ENCODE measurements at places on chromosomes 2 and 18.

DNA sequence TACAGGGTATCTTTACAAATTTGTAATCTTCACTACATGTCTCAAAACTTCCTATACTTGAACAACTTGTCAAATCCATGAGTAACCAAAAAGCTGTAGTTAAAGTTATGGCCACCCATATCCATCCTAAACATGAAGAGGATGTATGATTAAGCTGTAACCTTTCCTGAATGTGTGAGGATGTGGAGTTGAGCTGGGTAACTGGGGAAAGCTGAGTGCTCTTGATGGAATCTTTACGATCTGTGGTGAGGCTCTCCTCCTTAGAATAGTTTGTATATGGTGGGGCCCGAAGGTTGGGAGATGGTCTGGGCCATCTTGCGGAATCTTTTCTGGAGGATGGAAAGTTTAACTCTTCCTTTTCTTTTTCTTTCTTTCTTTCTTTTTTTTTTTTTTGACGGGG is 29.4 kb downstream of the DPP4 start:
- DNase-seq, result no peak

- no peak for DNase-seq
Measured at GRCh38 chr2:240762971-240763370, 57.0 kb downstream of the KIF1A start.

- peak; percentile 13 for DNase-seq
Measured at GRCh38 chr18:74896390-74896991, 298.8 kb downstream of the ZNF407 start.

- DNase-seq, result peak; percentile 68
Measured at GRCh38 chr2:195531754-195532153, 125.3 kb upstream of the SLC39A10 start.

DNA sequence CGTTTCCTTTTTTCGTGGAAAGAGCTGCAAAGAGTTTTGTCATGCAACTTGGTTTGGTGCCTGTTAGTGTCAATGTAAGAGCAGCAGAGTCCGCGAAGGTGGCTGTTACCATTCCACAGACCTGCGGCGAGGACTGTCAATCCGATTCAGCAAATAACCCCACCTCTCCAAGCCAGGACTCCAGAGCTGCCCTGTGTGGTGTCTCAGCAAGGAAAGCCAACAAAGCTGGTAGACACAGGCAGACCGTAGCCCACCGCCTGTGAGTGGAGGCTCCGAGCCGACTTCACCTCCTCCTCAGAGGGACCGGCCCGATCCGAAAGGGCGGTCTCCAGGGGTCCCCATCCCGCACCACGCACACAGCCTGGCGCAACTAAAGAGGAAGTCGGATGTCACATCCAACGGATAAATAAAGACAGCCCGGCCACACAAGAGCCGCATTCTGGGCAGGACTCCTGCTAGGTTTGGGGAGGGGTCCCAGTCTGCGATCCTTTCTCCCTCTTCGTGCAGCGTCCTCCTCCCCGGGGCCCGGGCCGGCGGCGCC is 819 bp downstream of the ANKRD44 start:
- DNase-seq, result peak; percentile 33

DNA sequence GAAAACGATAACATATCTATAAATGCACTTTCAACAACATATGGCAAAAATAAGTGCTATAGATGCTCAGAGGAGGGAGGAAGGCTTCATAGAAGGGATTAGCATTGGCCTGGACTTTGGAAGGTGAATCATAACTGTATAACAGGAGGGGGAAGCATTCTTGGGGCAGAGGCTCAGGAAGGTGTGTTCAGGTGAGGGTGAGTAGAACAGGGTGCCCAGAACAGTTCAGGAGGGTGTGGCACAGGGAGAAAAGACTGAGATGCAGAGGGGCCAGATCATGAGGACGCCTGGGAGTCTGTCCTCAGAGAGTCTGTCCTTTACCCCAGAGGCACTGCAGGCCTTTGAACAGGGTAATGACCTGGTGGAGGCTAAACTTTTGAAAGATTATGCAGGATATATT is 29.3 kb upstream of the MEP1B start:
- DNase-seq, result no peak

DNA sequence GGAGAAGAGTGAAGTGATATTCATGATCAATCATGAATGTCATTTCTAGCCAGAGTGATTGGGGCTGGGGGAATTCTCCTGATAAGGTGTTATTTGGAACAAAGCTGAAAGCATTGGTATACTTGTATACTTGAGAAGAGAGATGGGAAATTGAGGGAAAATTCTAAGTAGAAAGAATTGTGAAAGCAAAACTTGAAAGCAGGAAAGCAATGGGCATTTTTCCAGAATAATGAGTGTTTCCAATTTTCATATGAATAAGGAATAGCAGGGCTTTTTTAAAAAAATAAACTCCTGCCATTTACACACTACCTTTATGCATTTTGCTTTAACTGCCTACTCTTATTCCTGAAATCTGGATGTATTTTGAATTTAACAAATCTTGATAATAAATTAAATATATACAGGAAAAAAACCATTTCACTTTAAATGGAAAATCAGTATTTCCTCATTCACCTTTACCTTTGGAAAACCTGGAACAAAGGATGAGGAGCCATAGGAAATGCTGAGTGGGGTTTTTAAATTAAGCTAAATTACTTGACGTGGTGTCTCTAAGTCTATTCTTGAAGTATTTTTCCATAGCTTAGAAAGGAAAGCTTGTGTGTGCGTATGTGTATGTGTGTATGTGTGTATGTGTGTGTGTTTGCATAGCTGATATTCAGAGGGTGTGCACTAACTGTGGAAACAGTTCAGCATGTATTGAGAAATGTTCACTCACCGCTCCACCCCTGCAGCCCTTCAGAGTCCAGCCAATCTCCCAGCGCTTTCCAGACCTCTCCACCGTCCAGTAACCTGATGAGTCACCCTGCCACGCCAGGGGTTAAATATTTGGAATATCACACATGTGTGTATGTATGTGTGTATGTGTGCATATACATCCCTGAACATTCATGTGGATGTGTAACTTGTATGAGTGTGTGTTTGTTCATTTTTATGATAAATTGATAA is 427.3 kb downstream of the THSD7B start:
- DNase-seq, result peak; percentile 37

DNA sequence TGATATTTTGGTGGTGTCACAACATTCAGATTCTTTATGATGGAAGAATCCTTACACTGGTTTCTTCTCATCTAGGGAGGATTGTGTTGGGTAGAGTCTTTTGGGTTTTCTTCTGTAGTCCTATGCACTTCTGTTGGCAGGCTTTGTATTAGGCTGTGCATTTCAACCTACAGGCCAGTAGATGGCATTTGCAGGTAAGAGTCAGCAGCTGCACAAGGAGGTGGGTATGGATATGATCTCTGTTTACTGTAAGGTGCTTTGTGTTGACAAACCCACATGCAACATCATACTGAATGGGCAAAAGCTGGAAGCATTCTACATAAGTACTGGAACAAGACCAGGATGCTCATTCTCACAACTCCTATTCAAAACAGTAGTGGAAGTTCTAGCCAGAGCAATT is 656.8 kb downstream of the METTL4 start:
- DNase-seq, result no peak

GRCh38 chr2:66748939-66749338 is 314.0 kb downstream of the MEIS1 start:
- no peak for DNase-seq

DNA sequence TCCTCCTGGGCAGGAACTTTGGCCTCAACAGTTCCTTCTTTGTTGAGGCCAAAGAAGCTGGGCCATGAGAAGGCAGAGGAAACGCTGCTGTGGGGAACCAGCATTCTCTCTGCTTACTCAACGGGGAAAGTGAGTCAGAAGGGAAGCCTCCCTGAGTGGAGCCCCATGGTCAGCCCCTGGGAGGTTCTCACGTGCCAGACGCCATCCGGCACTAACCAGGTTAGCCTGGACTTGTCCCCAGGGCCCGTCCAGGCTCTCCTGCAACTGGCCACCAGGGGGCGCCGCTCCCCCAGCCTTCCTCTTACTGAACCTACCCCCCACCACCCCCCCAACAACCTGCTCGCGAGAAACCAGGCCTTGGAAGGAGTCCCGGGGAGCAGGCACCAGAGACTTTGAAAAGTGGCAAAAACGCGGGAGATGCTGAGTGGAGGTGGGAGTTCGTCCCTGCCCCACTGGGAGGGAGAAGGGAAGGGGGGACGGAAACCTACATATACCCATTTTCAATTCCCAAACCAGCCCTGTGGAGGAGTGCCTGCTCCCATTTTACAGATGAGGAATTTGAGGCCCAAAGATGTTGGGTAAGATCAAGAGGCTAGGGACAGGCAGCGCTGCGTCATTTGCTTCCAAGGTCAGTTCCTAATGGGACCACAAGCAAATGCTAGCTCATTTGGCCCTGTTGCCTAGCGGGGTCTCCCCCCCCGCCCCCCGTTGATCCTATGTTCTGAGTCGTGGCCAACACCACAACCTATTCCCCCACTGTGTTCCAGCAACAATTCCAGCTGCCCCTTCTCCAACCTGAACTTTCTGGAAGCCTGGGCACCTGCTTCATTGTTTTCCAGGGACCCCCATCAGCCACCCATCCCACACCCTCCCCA is 20.0 kb downstream of the TEX44 start:
- peak; percentile 98 for DNase-seq

- DNase-seq, result no peak
Measured at GRCh38 chr2:30871980-30872789, 64.9 kb upstream of the CAPN13 start.

DNA sequence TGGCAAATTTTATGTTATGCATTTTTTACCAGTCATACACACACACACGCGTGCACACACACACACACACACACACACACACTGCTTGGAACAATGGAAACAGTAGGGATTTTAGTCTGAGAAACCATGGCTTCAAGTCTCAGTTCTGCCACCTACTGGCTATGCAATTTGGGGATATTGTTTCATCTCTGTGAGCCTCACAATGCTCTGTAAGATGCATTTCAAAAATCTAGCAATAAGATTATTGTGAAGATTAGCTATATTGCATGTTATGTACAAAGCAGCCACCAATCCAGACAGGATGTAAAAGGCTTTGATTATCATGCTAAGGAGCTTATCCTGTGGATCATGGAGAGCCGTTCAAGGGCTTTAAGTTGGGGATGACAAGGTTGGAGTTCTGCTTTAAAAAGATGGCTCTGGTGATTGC is 401.4 kb downstream of the NBAS start:
- DNase-seq, result peak; percentile 63

DNA sequence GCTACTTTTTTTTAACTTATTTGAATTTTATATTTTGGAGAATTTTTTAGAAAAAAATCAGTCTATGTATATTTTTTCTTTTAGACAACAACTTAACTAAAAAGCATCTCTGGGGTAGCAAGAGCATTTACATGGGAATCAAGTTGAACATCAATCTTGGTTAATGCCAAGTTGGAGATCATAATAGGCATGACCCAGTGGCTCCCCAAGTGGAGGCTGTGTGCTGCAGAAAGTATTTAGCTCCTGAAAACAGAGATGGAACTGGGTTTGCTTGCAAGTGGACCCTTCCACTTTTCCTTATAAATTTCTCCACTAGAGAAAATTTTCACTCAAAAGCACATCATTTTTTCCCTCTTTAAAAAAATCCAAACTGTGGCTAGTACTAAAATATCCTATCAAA is 23.9 kb upstream of the CAVIN2 start:
- DNase-seq, result no peak

DNA sequence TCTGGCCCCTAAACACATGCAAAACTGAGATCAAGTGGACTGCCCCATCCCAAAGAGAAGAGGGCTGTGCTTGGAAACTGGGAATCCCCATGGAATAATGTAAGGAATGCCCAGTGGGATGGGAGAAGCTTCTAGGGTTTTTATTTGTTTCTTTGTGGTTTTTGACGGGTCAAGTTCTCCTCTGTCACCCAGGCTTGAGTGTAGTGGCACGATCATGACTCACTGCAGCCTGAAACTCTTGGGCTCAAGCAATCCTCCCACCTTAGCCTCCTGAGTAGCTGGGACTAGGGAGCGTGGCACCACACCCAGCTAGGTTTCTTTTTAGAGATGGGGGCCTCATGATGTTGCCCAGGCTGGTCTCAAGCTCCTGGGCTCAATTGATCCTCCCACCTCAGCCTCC is 101.7 kb upstream of the ZSWIM2 start:
- DNase-seq, result peak; percentile 3

DNA sequence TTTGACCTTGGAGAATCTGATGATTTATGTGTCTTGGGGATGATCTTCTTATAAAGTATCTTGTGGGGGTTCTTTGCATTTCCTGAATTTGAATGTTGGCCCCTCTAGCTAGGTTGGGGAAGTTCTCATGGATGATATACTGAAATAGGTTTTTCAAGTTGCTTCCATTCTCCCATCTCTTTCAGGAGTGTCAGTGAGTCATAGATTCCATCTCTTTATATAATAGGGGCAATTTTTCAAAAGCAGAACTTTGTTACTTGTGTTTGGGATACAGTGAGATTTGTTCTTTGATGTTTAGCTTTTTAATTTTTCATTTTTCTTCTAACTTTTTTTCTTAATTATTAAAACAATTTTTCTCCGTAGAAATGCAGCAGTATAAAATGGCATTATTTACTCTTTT is 19.4 kb downstream of the TMEM87B start:
- peak; percentile 49 for DNase-seq

DNA sequence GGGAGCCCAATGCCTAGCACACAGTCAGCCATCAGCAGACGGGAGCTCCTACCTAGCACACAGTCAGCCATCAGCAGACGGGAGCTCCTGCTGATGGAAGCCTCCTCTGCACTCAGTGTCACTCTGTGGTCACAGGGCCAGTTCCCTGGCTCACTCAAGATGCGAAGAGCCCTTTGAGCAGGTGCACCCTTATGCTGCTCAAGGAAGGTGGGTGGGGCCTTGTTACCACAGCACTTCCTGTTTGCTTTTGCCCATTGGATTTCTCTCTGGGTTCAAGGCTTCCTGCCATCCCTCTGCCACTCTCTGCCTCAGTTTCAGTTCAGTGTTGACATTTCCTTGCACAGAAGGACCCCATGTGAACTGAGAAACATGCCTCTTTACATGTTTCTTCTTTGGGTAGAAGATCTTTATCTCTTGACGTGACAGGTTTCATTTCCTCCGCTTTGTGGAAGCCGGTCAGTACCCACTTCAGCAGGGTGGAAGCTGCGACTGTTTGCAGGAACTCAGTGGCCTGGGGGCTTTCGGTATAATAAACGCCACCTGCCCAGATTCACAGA is 11.6 kb downstream of the TRIB2 start:
- no peak for DNase-seq

DNA sequence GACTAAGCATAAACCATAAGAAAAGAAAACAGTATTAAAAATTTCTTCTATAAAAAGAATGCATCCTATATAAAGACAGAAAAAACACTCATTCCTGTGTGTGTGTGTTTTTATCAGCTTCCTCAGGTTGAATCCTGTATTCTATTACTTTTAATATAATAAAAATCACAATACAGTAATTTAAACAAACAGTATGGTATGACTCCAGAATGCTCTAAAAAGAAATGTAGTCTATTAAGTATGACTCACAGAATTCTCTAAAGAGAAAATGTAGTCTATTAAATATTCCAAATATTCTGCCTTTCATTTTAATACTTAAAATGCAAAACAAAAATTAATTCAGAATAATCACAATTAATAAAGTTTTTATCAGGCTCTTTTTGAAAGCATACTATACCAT is 19.8 kb downstream of the CCDC88A start:
- peak; percentile 19 for DNase-seq

GRCh38 chr2:62868947-62869346 is 163.4 kb downstream of the EHBP1 start:
- no peak for DNase-seq

All from GM23248 (cell line).